ENCODE measurements at places on chromosomes 7 and 10.

GRCh38 chr7:116713500-116713899, 41.5 kb downstream of the MET start:
- no peak for DNase-seq

GRCh38 chr10:8544057-8544380, 489.5 kb downstream of the GATA3 start:
- no peak for DNase-seq

DNA sequence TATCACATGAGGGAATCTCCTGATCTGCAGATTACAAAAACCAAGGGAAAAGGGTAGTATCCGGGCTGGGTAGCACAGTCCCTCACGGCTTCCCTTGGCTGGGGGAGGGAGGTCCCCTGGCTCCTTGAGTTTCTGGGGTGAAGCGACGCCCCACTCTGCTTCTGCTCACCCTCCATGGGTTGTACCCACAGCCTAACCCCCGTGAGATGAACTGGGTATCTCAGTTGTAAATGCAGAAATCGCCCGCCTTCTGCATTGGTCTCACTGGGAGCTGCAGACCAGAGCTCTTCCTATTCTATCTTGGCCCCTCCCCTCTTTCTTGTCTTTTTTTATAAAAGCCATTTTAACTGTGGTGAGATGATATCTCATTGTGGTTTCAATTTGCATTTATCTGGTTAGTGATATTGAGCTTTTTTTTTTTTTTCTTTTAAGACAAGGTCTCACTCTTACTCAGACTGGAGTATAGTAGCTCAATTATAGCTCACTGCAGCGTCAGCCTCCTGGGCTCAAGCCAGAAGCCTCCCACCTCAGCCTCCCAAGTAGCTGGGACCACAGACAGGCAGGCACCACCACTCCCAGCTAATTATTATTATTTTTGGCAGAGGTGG, 87.8 kb downstream of the ABCC2 start:
- peak; percentile 57 for DNase-seq

DNA sequence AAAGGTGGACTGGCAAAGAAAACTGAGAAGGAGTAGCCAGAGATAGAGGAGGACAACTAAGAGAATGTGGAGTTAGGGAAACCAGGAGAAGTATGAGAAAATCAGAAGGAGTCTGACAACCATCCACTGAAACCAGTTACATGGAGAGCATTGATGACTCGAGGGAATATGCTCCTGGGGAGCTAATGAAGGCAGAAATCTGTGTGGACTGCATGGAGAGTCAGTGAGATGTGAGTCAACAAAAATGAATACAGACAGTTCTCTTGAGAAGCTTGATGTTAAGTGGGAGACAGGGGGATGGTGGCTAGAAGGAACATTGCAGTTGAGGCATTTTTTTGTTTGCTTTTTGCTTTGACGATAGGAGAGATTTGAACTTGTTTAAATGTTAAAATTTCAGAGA, 34.3 kb upstream of the ZNF32 start:
- DNase-seq, result no peak

GRCh38 chr10:607545-608185, 81.8 kb downstream of the DIP2C start:
- DNase-seq, result no peak

DNA sequence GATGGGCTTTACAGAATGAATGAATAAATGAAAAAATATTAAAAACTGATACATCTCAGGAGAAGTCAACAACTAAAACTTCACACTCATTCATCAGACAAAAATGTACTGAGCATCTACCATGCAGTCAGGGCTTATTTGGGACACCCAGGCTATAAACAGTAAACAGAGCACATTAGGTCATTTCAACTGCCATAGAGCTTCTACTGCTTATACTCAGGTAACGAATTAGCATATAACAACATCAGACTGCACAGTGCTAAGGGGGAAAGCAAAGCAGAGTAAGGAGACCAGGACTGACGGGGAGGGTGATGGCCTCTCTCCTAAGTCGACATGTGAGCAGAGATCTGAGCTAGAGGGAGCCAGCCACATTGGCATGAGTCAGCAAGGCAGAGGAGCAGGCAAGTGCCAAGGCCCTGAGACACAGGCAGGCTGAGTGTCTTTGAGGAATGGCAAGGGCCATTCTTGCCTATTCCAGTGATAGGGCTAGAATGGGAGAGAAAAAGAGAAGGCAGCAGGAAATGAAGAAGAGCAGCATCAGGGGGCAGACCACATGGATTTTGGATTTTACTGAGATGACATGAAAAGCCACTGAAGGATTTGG, 528.9 kb downstream of the PARD3 start:
- no peak for DNase-seq
